ENCODE measurements at places on chromosomes 5 and 9.

GRCh38 chr5:85108471-85108870 lies 723.8 kb upstream of the EDIL3 start:
- no peak for DNase-seq

DNA sequence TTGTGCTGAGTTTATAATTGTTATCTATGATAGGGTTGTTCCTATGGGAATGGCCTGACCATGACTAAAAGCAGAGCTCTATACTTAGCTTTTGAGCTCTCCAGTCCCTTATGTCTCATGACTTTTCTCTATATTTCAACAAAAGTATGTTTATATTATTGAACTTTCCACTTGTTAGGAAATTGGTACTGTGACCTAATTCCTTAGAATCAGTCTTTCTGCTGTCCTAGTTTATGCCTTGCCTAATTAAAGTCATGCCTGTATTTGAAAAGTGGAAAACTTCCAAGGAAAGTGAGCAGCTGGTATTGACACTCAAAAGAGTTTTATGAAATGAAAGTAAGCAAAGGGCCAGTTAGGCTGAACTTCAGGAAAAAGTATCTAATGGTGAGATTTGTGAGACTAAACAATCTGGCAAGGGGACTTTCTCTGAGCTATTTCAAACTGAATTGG lies 68.6 kb downstream of the XRCC4 start:
- no peak for DNase-seq

GRCh38 chr5:92800365-92800764 lies 780.7 kb downstream of the NR2F1-AS1 start:
- DNase-seq = no peak

- DNase-seq = no peak
These were observed 33.0 kb downstream of the EGFLAM start for GRCh38 chr5:38291355-38291754.

DNA sequence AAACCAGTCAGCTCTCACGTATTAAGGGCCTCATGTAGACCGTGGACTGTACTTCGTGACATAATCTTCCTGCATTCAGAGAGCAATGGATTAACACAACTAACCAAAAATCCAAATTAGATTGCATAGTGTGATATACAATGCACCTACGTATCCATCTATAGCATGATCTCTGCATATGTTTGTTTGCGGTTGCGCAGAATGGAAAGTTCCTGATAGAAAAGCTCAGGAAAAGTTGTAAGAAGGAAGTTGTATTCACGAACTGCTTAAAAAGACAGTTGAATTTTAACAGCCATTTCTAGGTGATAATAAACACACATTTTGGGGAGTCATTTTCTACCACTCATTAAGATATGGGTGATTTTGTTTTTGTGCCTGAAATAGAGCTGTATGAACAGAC lies 869.0 kb downstream of the TLE4 start:
- DNase-seq = no peak

DNA sequence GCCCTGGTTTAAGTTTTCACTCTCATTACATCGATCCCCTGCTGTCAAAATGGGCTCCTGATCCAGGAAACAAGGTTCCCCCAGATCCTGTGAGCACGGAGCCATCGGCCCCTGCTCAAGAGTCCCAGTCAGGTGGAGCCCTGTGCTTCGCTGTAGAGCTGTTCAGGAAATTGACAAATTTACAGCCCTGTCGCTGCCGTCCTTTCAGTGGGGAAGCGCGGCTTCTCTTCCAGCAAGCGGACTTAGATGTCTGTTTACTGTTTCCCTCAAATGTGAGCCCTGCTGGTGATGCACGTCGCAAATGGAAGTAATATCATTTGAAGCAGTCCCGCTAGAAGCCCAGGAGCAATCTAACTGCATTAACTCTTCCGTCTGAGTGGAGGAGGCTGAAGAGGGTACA lies 760.9 kb upstream of the WWC1 start:
- no peak for DNase-seq

GRCh38 chr5:150523472-150524350 lies 15.8 kb downstream of the NDST1 start:
- DNase-seq = peak; percentile 73

- no peak for DNase-seq
These were observed 145.3 kb downstream of the PLK2 start for GRCh38 chr5:58314356-58315210.

- DNase-seq = no peak
These were observed 49.2 kb upstream of the MINAR2 start for GRCh38 chr5:129698661-129699060.

DNA sequence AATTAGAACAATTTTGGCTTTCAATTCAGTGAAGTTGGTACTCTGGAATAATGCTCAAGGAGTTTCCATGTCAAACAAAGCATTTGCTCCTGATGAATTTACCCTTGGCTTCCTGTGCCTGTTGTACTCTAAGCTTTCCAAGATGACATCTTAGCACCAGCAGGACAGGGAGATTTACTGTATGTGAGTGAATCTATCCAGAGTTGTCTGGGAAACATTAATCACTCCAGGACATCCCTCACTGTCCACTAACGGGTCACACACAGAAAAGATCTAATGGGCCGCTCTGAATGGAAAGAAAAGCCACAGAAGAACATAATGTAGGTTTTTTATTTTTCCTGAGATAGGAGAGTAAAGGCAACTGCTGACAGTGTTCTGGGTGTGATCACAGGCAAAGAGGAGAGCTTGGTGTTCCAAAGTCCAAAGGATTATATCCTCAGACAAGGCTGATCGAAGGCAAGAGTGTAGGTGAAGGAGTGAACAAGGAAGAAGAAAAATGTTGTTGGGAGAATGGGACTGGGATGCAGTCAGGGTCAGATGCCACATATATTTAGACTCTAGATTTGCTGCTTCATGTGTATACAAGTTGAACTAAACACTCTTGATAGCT lies 167.7 kb upstream of the RPS23 start:
- no peak for DNase-seq

DNA sequence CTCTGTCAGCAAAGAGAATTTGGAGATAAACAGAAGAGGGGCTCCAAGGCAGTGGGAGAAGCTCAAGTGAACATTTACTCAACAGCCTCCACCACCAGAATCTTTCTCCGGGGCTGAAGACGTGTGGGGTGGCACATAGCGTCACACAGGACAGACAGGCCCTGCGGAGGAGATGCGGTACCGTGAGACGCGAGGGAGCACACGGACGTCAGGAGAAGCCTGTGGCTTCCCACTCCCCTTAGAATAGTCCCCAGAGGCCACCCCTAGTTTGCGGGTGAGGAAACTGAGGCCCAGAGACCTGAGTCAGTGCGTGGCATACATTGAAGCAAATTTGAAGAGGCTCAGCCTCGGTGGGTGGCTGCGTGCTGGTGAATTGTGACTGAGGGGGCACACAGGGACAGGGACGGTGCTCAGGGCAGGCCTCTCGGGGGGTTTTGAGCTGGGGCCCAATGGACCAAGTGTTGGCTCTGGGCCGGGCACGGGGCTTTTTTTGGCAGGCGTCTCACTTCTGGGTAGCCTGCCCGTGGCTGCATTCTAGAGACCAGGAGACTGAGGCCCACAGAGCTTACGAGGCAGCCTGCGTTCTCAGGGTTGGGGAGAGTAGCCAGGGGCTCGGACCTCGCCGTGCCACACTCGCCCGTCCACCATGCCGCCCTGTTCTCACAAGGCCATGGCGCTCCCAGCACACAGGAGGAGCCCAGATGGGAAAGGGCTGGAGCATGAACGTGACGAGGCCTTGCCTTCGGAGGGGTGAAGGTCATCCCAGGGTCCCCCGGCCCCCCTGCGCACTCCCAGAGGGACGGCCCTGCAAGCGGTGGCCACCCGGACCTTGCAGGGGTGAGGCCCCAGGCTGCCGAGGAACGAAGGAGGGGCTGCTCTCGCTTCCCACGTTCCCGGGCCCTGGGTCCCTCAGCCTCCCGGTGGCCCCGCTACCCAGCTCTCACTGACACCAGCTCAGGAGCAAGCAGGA lies 220.6 kb downstream of the C9orf50 start:
- no peak for DNase-seq

DNA sequence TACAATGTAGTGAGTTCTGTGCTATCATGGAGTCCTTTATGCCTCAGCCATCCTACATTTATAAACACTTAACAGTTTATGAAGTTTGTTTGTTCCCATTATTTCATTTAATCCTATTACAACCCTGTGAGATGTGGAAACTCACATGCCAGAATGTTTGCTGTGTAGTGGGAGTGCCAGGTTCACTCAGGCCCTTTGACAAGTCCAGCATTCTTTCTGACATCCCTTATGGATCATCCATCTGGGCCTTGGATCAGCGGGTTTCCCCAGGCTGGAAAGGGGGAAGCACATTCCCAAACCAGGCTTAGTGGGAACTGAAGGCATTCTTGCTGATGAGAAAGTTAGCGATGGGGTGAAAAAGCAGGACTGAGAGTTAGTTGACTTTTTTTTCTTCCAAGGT lies 128.1 kb upstream of the OTULINL start:
- DNase-seq = no peak

DNA sequence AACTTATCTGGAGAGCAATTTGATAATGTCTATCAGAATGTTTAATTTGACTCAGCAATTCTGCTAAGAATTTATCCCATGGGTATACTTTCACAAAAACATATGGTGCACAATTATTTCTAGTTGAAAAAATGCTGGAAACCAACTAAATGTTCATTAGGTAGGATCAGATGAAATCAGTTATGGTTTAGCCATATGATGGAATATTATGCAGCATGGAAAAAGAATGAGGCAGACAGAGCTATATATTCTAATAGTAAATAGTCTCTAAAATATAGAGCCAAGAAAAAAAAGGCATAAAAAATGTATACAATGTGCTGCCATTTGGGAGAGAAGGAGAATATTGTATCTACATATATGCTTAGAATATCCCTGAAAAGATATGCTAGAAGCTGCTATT lies 3.6 kb upstream of the SPATA6L start:
- no peak for DNase-seq

- DNase-seq = no peak
These were observed 180.6 kb downstream of the MACROH2A1 start for GRCh38 chr5:135218486-135218755.

DNA sequence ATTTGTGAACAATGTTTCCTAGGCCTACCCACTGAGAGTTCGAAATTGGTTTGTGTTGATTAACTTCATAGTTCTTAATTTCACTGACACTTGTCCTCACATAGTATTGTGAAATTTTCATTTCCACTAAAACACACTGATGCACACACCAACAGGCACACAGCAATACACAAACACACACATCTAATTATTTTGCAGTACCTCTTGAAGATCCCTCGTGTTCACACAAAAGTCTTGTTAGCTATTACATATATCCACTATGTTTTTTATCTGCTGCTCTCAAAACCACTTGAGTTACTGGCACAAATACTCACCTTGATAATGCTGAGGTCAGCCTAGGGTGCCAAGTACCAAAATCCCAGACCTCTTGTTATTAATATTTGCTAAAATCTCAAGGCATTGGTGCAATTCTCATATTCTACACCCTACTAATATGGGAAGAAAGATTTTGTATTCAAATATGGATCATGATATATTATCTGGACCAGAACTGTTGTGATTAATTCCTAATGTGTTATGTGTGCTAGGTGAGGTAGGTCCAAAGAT lies 767.4 kb upstream of the CDH10 start:
- no peak for DNase-seq

GRCh38 chr9:4297151-4297785 lies 2.6 kb downstream of the GLIS3 start:
- no peak for DNase-seq

GRCh38 chr9:70159630-70160029 lies 99.1 kb upstream of the SMC5 start:
- DNase-seq = no peak

GRCh38 chr5:52694648-52695047 lies 93.1 kb upstream of the ITGA1 start:
- DNase-seq = no peak

- no peak for DNase-seq
These were observed 14.7 kb downstream of the MTAP start for GRCh38 chr9:21817176-21817575.

DNA sequence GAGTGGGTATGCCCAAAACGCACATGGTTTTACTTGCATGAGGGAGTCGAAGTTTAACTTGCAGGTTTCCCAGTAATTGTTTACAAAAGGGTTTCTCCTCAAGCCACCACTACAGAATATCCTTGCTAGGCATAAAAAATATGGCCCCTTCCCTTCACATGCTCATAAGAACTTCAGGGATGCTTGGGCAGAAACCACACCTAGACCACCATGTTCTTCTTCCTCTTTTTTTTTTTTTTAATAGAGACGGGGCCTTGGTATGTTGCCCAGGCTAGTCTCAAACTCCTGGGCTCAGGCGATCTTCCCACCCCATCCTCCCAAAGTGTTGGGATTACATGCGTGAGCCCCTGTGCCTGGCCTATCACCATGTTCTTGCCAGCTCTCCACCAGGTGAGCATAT lies 18.6 kb upstream of the PLIN2 start:
- DNase-seq = no peak

GRCh38 chr5:135761746-135762145 lies 72.7 kb upstream of the SLC25A48 start:
- no peak for DNase-seq

- DNase-seq = no peak
These were observed 373 bp downstream of the FBXW5 start for GRCh38 chr9:136944212-136944518.

- no peak for DNase-seq
These were observed 12.9 kb upstream of the FGF10 start for GRCh38 chr5:44402084-44402483.

- no peak for DNase-seq
These were observed 478.1 kb upstream of the CDH9 start for GRCh38 chr5:27516437-27516836.

- no peak for DNase-seq
These were observed 456.0 kb downstream of the RAB3C start for GRCh38 chr5:59038798-59039295.

Measured in OCI-LY7 (cell line).